Stromal cell of bone marrow (primary cell): ENCODE measurements at places on chromosomes 13 and 19.
A peak's percentile ranks its signal among the peaks of the same experiment; 100 is the strongest.

- no peak for DNase-seq
Observed at GRCh38 chr19:16366433-16367260, 42.0 kb downstream of the KLF2 start.

GRCh38 chr13:52848455-52849195 lies at the start of gene PCDH8:
PCDH8 (minus strand) TSS chr13:52848640; CDS start chr13:52848436, 204 bp downstream.
- no peak for DNase-seq

- peak; percentile 25 for DNase-seq
Observed at GRCh38 chr19:3698974-3699740, 1.1 kb downstream of the PIP5K1C start.

DNA sequence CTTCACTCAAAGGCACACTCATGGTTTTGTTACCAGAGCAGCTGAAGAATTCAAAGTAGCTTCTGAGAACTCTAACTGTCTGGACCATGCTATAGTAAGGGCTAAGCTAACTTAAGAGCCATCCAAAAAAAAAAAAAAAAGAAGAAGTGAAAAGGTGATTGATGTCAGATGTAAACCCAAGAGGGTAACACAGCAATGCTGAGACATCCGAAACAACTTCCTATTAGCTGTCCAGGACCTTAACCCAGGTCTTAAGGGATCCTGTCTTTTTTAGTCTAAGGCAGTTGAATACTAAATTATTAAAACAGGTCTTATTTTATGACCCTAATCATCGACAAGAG lies 11.2 kb upstream of the RAB20 start:
- no peak for DNase-seq

DNA sequence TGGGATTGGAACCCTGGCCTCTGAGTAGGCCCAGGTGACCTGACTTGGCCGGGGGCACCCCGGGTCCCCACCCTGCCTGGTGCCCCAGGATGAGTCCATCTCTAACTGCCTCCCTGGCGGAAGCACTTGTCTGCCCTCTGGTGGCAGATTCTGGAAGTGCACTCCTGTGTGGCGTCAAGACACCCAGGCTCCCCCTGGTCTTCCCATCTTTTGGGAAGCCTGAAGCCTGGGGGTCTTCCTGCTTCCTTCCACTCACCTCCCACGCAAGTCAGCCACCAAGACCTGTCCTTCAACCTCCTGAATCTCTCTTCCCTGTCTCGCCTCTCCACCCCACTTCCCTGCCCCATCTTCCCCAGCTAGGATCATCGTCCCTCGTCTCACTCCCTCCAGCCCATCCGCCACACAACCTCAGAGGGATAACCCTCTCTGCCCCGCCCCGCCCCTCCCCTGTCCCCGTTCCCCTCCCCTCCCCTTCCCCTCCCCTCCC lies 7.4 kb downstream of the RABAC1 start:
- peak; percentile 43 for DNase-seq

GRCh38 chr19:10637894-10638293 lies 12.5 kb downstream of the SLC44A2 start:
- DNase-seq = no peak

GRCh38 chr13:72754111-72754510 lies 26.4 kb downstream of the BORA start:
- DNase-seq = no peak

- DNase-seq = no peak
Observed at GRCh38 chr19:33621065-33621785, 528 bp upstream of the CHST8 start.

DNA sequence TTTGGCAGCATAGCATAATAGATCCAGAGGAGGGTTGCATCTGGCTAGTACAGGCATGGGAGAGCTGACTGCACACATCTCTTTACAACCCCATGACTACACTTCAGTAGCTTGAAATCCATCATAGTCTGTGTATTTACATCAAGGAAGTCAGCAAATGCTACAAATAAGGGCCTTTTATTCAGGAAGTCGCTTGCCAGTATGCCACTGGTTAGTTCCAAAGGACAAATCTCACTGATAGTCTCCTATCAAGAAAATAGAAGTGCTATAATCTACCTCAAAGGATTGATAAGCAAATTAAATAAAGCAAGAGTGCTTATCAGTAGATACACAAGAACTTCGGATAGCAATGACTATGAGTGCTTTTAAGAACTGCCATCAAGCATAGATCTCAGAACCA lies 112.7 kb downstream of the KLF12 start:
- DNase-seq = no peak

GRCh38 chr13:100443278-100443997 lies 145.2 kb downstream of the GGACT start:
- DNase-seq = no peak

- DNase-seq = no peak
Observed at GRCh38 chr19:11948646-11949045, 16.2 kb upstream of the ZNF763 start.

- no peak for DNase-seq
Observed at GRCh38 chr13:86960876-86961275, 710.3 kb upstream of the SLITRK5 start.

DNA sequence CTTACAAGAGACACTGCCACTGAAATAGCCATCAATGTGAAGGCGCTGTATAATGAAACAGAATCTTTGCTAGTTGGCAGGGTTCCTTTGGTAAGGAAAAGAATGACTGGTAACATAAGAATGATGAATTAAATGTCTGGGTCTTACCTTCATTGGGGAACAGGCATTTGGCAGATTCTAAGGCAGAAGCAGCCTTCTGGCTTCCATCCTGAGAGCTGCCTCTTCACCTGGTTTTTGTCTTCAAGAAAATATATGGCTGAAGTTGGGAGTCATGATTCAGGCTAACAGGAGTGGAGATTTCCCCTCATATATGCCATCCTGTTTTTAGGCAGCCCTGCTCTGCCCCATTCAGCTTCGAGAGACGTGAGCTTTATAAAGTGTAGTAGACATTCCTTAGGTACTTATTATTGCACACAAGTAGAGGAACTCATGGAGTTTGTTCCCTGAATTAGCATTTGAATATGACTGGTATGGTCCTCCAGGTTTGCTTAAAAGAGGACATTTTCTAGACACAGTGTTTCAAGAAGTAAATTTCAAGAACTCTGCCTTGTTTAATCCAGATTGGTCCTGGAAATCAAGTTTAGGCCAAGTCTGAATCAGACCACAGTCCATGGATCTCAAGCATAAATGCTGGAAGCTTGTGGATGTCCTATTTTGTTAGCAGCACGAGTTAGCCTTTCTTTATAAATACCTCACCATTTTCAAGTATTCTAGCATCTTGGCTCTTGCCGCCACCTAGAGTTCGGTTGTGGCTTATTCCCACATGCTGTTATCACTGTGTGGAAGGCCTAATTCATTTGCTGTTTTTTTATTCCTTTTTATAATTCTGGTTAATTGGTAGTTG lies 56.2 kb upstream of the AKAP11 start:
- no peak for DNase-seq

DNA sequence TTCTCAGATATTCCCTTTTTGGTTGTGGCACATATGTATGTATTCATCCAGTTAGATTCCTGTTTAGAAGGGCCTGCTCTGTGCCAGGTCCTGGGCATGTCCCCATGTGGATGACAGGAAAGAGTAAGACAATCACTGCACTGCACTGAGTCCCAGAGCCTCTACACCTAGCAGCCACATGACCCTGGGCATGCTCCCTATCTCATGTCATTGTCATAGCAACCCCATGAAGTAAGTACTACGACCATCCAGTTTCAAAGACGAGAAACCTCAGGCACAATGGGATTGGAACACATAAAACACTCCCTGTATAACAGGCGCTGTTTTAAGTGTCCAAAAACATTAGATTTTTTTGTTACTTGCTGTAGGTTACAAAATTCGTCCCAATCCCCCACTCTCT lies 594.4 kb downstream of the UQCRFS1 start:
- DNase-seq = no peak

- DNase-seq = no peak
Observed at GRCh38 chr13:86080340-86080995, 281.2 kb upstream of the SLITRK6 start.

DNA sequence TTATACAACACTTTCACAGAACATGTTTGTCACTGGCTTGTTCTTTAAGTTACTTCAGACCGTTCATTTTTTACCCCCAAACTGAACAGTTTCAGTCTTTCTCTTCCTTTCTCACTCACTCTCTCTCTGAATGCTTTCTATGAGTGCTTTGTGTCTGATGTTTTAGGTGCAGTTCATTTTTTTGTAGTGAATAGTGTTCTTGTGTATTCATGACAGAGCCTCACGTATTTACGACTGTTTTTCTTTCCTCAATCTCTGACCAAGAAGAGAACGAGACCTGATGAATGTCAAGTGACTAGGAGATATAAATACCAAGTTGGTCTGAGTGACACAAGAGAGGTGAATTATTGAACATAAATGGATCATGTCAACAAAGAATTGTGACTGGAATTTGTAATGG lies 1525.0 kb upstream of the MIR17HG start:
- no peak for DNase-seq

- no peak for DNase-seq
Observed at GRCh38 chr19:32252333-32252669, 93.1 kb upstream of the ZNF507 start.

- no peak for DNase-seq
Observed at GRCh38 chr19:14181906-14182305, 24.1 kb downstream of the ADGRL1 start.

DNA sequence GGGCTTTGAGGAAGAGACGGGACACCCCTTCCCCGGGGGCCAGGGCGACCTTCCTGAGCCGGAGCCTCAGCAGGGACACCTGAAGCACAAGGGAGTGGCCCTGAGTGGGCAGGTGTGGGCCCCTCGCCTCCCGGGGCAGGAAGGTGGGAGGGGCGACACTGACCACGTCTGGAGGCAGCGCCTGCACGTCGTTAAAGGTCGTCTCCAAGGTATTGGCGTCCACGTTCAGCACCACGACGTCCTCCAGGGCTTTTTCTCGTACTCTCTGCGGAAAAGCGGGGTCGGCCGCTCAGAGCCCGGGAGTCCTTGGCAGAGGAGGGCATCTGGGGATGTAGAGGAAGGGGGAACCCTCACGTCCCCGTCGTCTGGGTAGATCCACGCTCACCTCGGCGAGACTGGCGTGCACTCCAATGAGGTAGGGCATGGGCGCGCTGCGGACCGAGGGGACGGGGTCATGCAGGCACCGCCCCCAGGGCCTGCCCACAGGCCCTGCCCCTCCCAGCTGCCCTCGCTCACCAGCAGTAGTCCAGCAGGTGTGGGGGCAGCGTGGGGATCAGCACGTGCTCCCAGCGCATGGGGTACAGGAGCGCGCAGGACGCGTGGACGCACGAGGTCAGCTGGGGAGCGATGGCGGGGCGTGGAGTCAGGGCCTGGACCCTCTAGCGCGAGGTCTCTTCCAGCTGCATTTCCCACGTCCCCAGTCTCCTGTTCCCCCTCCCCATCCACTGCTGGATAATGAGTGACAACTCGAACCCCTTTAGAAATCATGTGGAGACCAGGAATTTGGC lies 6.1 kb downstream of the DENND1C start:
- no peak for DNase-seq

DNA sequence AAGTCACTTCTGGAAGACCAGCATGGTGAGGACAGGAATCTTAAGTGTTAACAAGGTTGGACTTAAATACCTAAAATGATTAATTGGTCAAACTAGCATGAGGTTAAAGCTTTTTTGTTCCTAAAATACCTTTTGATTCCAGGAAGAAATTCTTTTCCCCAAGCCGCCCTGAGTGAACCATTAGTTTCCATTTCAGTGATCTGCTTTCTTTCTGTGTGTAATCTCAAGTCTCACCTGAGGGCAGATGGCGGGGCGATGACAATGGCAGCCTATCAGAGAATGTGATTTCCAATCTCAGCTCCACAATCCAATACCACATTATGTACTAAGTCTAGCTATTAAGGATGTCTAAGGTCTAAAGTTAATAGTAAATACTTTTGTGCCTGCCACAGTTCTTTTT lies 390.9 kb upstream of the SGCG start:
- no peak for DNase-seq

- DNase-seq = no peak
Observed at GRCh38 chr13:51025245-51025905, 85.7 kb downstream of the C13orf42 start.

GRCh38 chr19:17496337-17496997 lies 15.0 kb upstream of the PGLS start:
- DNase-seq = no peak

GRCh38 chr19:46620267-46620666 lies 4.6 kb downstream of the PTGIR start:
- DNase-seq = no peak

GRCh38 chr19:33724721-33725060 lies 72.0 kb upstream of the KCTD15 start:
- DNase-seq = no peak

DNA sequence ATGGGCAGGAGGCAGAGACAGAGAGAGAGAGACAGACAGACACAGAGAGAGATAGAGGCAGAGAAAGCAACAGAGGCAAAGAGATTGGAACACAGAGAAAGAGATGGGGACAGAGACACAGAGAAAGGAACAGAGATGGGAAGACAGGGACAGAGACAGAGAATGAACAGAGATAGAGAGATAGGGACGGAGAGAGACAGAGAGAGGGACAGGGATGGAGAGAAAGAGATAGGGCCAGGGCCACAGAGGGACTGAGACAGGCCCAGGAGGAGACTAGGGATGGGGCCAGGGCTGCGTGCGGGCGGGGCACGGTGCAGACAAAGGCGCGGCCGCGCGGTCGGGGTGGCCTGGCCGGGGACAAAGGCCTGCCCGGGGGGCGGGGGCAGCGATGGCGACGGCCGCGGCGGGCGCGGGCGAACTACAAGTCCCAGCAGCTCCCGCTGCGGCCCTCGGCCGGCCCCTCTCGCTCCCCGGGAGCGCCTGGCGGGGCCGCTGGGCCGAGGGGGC lies at the start of gene ZNF358:
Gene ZNF358 (plus strand): TSS at position 459 of the 507 bp plus-strand sequence. CDS start 3,140 bp downstream, outside the sequence.
- DNase-seq = no peak

DNA sequence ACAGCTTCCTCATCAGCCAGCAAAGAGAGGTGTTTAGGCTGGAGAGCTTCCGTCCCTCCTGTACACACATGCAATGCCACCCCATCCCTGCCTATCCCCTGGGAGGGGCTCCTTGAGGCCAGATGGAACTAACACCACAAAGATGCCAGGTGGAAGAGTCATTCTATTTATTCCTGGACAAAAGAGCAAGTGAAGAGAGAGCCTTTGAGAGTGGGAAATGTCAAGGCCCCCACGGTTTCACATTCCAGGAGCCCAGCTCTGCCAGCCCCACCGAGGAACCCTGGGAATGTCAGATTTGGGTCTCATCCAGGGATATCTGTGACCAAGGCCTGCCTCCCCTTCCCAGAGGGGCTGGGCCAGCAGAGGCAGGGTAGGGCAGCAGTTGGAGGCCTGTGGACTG lies 30.8 kb upstream of the IGFL1 start:
- DNase-seq = no peak

- DNase-seq = no peak
Observed at GRCh38 chr13:108594153-108594552, 35.3 kb upstream of the MYO16 start.

DNA sequence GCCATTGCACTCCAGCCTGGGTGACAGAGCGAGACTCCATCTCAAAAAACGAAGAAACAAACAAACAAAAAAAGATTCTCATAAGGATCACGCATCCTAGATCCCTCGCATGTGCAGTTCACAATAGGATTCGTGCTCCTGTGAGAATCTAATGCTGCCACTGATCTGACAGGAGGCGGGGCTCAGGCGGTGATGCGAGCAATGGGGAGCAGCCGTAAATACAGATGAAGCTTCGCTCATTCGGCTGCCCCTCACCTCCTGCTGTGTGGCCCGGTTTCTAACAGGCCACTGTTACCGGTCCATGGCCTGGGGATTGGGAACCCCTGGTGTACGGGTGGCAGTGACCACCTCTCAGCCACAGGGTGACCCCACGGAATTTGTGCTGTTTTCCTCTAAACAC lies 98.2 kb upstream of the MRI1 start:
- DNase-seq = no peak
